CD8-positive, alpha-beta T cell (primary cell): ENCODE measurements at places on chromosomes 13 and 19.

GRCh38 chr19:16850133-16850532 is 20.9 kb downstream of the SIN3B start:
- no peak for DNase-seq

- no peak for DNase-seq
These were observed 313.1 kb upstream of the MAB21L1 start for GRCh38 chr13:35789335-35790165.

GRCh38 chr13:74758188-74758587 is 624.0 kb upstream of the KLF12 start:
- DNase-seq = no peak

DNA sequence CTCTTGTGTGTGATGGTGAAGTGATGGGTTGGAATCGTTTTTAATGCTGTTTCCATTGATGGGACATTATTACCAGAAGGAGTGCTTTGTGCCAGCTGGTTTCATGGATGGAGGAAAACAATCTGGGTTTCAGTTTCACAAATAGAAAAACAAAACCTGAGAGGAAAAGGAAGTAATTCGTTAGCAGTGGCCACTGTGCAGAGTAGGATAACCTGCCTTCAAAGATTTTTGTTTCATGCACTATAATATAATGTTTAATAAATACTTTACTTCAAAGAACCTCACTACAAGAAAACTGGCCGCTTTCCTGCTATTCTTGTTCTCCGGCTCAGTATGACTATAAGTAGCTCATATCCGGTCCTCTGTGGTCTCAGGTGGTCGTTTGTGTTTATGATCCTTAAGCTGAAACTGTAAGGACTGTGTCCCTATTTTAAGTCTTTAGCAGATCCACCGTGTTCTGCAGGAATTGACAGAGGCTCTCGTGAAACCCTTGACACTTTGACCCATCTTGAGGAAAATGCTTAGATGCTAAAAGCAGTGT is 104.7 kb downstream of the GGACT start:
- DNase-seq = no peak

GRCh38 chr19:48695743-48696352 is at the start of gene FUT2:
TSS of gene FUT2 (plus strand) at chr19:48695971. CDS start at chr19:48702957, 6,986 bp downstream.
- DNase-seq = no peak

- no peak for DNase-seq
These were observed at the start of gene C19orf81 for GRCh38 chr19:50649433-50650391. TSS of gene C19orf81 (plus strand) at chr19:50649445. CDS start at chr19:50649445, 0 bp downstream.

DNA sequence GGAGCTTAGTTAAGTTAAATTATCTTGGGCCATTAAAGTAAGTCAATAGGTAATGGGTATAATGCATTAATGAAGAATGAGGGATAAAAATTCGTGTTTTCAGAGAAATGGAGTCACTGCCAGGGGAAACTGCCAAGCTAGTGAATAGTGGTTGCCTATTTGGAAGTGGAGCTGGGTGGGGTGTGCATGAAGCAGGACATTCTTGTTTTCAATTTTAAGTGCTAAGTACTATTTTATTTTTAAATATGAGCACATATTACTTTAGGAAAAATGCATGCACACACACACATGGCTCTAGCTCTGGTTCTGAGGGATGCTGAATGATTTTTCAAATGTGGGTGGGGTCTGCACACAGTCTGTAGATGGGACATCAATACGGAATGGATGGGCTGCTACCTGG is 717.7 kb upstream of the SGCG start:
- DNase-seq = no peak

DNA sequence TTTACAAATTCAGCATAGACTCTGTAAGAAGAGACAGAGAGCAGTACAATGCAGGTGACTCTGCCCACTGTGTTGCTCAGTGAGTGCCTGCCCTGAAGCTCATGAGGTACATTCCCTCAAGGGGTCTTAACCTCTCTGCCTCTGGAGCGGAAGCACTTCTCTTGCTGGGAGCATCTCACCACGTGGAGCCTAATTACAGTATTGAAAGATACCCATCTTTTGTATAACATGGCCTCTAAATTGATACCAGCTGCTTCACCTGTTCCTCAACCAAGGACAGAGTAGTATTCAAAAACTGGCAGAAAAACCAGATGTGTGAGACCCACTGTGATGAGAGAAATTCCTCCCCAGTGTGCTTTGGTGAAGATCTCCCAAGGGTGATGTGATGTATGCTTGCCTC is 77.1 kb downstream of the SACS start:
- no peak for DNase-seq

DNA sequence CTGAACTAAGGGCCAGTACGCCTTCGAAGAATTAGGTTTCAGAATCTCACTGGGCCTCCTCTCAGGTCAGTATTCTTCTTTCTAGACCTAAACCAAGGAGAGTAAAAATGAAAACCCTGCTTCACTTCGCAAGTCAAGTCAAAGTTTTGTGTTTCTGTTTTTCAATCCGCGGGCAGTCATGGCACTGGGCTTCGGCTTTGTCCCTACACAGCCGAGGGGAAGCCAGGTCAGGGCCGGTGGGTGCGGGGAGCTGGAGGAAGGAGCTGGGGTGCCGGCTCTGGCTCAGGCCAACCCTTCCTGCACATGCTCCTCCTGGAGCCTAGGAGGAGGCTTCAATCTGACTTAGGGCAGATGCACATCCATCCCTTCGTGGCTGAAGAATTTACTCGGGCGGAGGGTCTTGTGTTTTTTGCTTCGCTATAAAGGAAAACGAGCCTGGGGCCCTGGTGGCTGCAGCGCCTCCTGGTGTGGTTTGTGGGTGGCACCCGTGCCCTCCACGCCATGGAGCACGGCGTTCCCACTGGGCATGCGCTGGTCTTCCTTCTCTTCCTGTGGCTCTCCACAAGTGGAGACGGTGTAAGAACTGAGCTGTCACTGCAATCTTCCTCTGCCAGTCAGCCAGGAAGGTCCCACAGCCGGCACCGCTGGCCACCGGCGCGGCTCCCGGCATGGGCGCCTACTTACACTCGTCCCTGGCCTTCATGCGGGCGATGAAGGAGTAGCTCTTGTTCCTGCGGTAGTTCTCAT is 22.5 kb downstream of the C19orf44 start:
- DNase-seq = no peak

DNA sequence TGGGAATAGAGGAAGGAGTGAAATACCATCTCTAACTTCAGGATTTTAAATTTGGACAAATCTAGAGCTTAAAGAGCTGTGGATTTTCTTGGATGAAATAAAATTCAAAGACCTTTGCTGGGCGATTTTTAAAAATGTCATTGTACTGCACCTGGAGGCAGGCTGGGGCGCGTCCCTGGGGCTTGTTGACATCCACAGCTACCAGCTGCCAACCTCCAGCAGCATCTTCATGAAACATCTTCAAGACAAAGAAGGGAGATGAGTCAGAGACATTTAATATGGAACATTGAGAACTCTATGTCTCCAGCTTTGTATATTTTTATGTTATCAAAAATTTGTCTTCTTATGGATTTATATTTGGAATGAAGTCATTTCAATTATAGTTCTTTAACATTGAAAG is 132.5 kb downstream of the NALCN start:
- no peak for DNase-seq

DNA sequence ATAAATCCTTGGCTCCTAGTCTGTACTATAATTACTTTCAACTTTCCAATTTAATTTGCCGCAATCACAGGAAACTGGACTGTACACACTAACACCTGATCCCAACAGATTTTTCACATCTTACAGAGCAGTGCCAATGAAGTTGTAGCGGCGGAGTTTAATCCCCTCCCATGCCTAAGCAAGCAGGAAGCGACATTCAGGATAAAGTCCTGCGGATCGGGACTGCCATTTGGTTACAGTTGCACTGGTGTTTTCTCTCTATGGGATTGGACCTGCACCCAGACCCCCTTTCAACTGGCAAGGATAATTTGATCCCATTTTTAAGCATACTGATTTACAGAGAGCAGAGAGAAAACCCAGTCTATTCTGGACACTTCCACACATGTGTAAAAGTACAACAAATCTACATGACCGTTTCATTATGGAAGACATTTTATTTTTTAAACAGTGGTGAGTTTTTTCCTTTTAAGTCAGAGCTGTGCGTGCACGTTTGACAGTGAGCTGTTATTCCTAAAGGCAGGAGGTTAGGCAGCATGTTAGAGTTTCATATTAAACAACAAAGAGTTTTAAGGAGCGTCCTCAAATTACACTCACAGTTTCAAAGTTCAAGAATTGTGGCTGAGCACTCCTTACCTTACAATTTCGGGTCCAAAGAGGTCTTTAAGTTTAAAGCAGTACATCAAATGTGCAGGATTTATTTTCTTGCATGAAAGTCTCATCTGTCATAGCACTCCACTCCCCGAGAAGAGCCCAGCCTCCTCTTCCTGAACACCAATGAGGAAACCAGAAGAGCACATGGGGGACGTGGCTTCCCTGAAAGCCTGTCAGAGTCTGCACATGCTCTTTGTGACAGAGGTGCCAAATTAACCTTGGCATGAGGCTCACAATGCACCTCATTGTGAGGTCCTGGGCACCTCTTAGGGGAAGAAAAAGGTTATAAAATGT is 141.6 kb upstream of the RFC3 start:
- DNase-seq = no peak

DNA sequence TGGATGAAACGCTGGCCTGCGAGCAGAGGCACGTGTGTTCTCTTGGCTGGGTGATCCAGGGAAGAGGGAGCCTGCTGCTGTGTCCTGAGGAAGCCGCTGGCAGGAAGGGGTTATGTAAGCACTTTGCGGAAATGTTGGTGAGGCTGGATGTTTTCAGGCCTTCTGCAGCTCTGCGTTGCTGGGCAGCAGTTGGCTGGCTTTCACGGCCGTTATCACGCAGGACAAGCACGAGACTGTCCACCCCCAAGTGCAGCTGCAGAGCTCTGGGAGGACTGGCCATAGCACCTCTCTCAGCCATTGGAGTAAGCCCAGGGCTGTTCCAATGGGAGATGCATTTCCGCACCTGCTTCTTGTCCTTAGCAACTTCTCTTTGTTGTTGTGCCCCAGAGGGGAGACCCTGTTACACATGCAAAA is 146.9 kb upstream of the SOX21 start:
- no peak for DNase-seq

DNA sequence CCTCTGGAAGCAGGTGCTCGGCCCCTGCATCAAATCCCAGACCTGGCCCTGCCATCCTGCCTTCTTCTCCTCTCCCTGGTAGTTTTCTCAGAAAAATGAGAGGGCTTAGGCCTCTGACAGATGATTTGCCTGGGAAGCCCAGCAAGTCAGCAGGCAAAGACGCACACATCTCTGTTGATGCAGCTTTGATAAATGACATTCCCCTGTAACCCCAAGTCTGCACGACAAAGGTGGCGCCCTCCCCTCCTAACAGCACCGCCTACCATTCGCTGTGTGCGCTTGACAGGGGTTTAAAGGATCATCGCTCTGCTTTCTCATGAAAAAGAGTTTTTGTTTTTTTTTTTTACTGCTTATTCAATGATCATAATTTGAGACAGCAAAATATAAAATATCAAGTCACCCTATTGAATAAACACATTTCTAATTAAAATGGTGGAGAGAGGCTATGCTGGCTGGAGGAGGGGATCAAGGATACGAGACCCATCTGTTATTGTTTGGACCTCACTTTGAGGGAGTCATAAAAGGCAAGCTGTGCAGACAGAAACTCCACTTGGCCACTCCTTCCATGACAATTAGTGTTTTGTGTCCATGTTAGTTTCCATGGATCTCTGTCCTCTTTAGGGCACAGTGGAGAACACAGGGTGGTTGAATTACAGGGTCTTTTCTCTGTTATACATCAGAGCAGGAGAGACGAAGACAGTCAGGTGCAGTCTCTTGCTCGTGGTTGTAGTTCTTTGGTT is 126.1 kb downstream of the FGF9 start:
- no peak for DNase-seq

- DNase-seq = peak; percentile 70
These were observed 18.5 kb upstream of the POP4 start for GRCh38 chr19:29587518-29587986.
